ENCODE measurements at places on chromosomes 3 and 15.

DNA sequence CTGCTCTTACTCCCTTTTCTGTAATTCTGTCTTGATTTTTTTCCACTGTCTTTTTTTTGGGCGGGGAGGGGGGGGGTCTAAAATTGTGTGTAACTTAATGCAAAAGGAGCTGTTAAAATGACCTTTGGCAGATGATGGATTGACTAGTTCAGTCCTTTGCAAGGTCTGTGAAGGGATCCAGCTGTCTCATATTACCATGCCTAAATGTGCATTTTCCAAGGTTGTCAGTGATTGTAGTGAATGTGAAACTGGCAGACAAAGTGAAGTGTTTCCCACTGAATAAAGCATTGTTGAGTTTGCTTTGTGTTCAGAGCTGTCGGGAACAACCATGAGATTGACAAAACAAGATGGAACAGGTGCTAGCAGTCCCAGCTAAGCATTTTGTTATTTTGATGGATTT lies 110.1 kb upstream of the SKOR1 start:
- no peak for DNase-seq

- DNase-seq = no peak
Observed at GRCh38 chr15:88258093-88258641, 1.6 kb upstream of the NTRK3 start.

DNA sequence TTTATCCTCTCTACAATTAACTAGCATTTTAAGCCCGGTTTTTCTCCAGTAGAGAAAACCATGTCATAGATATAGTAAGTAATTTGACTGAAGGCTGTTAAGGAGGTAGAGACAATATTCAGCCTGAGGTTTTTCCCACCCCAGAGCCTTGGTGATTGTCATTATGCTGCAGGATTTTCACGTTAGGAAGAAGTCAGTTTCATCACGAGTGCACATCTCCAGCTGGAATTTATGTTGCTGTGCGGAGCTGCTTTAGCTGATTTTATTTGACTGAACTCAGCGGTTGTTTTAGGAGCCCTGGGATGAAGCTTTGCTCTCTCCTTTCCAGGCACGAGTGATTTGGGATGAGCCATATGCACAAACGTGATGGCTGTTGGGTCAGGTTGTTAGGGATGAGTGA lies 271.3 kb upstream of the RGMA start:
- no peak for DNase-seq

DNA sequence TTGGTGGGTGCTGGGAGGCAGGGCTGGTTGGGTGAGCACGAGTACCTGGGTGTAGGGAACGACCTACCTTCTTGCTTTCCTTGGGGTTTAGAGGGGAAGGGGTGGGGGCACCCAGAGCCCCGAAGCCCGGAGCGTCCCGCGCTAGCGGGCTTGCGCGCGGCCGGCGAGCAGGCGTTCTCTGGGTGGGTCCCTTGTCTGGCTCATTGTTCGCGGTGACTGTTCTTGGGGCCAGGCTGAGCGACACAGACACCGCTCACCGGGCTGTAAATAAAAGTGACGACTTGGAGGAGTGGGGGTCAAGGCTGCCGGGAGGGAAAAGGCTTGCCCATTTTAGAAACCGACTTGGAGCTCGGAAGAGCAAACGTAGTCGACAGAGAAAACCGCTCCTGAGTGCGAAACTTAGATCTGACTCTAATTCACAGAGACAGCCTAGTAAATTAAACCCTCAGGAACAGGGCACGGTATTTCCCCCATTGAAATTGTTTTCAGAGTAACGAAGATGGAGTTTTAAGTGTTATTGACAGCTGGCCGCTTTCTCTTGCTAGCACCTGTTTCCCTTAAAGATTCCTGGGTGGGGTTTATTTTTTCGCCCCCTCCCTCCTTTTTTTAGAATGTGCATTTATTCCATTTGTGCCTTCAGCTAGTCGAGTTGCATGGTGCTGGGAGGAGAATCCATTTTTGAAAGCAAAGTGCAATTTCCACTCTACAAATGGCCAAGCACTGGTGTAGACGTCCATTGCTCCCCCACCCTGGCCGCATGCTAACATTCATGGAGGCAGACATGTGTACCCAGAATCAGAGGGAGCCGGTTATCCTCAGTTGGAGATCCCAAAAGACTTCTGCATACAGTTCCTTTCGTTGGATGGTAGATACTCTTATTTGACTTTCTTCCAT lies 532.1 kb upstream of the SEMA6D start:
- no peak for DNase-seq

DNA sequence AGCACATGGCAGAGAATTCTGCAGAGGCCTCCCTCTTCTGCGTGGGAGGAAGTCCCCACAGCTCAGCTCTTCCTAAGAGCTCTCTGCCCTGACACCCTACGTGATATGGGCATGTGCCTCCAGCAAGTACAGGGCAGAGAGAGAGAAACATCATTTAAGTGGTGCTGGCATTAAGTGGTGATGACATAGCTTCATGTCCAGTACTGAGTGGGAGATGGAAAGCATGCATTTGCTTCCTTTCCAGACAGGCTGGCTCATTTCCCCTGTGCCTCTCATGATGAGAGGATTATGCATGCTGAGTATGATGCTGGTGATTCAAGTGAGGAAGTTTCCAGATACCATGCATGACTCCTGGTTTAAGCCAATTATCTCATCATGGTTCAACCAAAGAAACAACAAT lies 26.9 kb downstream of the BFSP2 start:
- DNase-seq = no peak

- DNase-seq = no peak
Observed at GRCh38 chr15:42582569-42583375, 7.4 kb downstream of the STARD9 start.

DNA sequence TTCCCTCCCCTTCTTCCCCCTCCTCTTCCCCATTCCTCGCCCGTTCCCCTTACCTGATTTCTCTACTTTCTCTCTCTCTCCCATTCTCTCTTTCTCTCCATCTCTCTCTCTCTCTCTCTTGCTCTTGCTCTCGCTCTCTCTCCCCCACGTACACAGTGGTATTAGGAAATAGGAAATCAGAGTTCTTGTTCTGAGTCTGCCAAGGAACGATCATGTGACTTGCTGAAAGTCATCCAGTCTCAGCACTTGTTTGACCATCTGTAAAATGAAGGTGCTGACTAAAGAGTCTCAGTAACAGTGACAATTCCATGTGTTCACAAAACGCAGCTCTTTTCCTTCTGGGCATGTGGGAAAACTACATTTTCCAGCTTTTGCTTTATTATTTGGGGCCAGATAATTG lies 445.0 kb upstream of the TGFBR2 start:
- DNase-seq = no peak

GRCh38 chr3:127196466-127197299 lies 3.8 kb downstream of the PRR23E start:
- no peak for DNase-seq

DNA sequence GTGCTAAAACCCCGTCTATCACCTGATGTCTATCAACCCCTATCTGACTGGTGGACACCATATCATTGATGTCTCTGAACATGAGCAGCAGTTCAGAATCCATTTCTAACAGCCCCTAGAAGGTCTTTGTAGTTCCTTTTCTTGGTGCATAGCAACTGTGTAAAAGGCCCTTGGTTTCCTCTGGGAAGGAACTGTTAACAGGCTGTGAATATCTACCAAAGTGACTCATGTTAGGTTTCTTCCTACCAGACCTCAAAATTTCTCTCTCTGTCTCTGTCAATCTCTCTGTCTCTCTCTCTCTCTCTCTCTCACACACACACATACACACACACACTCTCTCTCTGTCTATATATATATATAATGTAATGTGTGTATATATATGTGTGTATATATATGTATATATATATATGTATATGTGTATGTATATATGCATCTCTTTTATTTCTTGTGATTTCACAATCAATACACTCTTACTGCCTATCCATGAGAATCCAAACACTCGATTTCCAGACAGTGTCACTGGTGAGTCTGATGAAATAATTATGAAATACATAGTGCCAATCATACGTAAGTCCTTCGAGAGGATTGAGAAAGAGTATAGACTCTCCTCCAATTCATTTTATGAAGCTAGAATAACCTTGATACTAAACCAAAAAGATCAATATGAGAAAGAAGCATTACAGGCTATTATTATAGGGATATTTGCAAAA lies 335.9 kb upstream of the SLCO3A1 start:
- DNase-seq = no peak

- DNase-seq = no peak
Observed at GRCh38 chr15:93321881-93322282, 232.9 kb upstream of the RGMA start.

DNA sequence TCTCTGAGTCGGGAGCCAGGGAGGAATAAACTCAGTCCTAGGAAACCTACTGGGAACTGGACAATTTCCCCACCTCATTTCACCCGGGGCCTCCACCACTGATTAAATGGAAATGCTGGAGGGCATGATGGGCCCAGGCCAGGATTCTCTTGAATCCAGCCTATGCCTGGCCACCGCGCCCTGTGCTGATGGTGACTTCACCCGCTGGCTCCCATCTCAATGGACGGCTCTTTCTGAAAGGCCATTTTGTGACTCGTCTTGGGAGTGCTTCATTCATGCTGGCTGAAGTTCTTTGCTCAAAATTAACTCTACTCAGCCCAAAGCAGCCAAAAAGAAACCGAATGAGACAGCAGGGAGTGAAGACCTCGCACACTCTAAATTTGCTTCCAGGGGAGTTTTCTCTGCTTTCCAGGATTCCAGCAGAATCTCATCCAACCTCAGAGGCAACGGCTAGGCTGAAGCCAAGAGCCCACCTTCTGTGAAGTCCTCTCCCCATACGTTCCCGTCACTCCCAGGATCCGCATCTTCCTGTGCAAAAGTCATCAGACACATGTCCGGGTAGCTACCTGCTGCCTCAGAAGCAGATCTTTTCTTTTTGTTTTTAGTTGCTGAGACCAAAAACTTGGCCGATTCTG lies 266.0 kb upstream of the ICE2 start:
- DNase-seq = no peak

DNA sequence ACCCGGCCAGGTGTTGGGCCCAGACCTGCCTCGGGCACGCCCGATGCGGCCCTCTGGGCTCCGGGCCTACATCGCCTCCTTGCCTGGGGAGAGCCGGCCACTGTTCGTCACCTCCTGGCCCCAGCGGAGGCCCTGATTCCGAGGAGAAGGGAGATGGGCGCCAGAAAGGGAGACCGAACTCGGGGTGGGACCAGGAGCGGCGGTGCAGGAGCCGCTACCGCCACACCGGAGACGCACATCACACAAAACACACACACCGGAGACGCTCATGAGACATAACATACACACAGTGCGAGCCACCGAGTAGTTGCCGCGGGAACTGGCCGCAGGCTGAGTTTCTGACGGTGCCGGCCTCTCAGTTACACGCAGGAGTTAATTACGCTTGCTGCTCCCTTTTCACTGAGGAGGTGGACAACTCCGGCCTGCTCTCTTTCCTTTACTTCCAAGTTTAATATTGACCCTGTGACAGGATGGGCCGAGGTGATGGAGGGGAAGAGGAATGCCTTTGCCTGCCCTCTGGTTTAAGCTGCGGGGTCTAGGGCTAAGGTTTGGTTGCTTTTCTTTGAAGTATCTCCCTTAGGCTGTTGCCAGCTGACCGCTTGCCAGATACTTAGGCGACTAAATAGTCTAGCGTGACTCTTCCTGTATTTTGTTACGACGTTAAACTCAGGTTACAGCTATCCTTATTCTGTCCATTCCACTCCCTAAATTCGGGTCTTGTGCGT lies 570 bp downstream of the PCNP start:
- peak; percentile 51 for DNase-seq

GRCh38 chr3:135216659-135217058 lies 421.6 kb downstream of the EPHB1 start:
- no peak for DNase-seq

DNA sequence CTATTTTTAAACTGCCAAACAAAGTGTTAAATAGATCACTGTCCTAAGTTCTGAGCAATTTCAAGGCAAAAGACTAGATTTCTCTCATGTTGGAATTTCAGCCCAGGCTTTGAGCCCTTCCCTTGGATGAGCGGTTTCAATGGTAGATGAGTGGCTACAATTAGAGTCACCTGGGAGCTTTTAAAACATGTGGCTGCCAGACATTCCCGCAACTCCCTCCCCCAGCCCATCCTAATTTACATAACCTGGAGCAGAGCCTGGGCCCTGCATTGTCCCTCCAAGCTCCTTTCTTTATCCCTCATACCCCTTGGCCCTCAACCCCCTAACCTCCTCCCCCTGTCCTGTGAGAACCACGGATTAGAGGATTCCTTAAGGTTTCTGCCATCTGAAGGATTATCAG lies 357.5 kb upstream of the UMPS start:
- no peak for DNase-seq

DNA sequence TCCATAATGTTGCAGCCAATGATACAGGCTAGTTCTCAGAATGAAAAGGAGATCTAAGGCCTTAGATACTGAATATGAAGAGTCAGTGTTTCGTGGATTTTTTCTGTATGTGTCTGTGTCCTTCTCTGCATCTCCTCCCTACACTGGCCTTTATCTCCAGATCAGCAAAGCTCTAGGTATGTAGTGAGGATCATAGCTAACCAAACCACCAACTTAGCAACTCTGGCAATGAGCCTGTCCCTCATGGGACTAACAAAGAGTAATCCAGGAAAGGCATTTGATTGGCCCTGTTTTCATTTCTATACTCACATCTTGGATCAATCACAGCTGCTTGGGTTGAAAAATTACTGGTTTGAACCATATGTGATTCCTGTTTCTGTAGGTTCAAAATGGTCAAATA lies 18.6 kb upstream of the CNTN3 start:
- DNase-seq = no peak

DNA sequence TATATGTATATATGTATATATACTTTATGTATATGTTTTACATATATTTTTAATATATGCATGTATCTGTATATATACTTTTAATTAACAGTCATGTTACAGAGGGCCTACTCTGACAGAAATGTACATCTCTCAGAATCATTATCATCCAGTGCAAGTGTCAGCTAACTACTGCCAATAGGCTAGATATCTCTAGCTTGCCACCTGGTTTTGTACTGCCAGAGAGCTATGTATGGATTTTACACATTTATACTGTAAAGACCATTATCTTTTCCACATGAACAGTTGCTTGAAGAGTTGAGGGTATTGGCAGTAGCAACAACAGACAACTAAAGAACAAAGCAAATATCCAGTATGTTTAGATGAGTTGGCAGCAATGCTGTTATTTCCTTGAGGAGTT lies 99.7 kb upstream of the VGLL3 start:
- no peak for DNase-seq

DNA sequence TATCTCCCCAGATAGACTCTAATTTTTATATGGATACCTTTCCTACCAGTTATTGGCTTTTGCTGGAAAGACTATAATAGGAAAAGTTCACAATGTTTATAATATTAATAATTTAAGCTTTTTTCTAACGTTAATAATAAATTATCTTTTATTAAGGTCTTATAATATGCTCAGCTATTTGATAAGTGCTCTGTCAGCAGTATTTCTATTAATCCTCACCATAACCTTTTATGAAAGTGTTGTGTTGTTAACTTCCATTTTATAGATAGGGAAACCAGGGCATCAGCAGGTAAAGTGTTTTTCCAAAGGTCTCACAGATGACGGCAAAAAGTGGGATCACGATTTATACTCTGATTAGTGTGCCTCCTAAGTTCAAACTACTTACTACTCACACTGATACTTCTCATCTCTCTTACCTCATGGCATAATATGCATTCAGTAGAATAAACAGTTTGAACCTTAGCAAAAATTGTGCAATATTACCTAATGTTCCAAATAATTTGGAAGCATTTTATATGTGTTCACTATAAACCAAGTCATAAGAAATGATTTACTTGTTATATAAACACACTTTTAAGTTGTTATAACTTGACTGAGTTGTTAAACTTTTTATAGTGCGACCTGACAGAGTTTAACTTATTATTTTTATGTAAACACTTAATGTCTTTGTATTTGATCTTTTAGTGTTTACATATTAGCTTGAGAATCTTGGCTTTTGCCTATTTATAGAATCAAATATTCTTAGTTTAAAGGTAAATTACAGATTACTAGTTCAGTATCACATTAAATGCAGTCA lies 274.9 kb upstream of the DCBLD2 start:
- no peak for DNase-seq

GRCh38 chr3:90062631-90063200 lies 955.3 kb downstream of the EPHA3 start:
- DNase-seq = no peak

Measured in HS-27A (cell line).